ENCODE measurements at places on chromosomes 2 and 18.

DNA sequence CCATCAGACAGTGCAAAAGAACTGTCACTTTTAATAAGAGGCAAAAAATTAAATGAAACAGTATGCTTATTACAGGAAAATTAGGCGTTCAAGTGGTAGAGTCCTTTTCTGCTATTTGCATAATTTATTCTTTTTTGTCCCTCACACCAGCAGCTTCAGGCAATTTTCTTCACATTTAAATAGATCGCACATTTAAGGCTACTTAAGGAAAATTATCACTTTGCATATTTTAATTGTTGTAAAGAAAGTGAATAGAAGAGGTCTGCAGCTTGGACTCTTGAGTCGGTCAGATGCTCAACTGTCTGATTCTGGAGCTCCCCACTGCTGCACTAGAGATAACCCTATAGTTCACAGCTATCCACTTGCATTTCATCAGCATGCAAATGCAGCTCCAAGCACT is 141.3 kb downstream of the FIGN start:
- no peak for DNase-seq

- DNase-seq: no peak
Measured at GRCh38 chr2:238817382-238817781, 30.5 kb upstream of the TWIST2 start.

GRCh38 chr2:148888003-148888501 is 13.0 kb downstream of the KIF5C start:
- DNase-seq: peak; percentile 3

- no peak for DNase-seq
Measured at GRCh38 chr2:20698916-20699613, 32.1 kb downstream of the GDF7 start.

- no peak for DNase-seq
Measured at GRCh38 chr2:137689549-137689948, 274.7 kb upstream of the HNMT start.

- DNase-seq: no peak
Measured at GRCh38 chr2:207632575-207633493, 7.6 kb upstream of the METTL21A start.

- no peak for DNase-seq
Measured at GRCh38 chr2:159177957-159178356, 108.5 kb downstream of the WDSUB1 start.

DNA sequence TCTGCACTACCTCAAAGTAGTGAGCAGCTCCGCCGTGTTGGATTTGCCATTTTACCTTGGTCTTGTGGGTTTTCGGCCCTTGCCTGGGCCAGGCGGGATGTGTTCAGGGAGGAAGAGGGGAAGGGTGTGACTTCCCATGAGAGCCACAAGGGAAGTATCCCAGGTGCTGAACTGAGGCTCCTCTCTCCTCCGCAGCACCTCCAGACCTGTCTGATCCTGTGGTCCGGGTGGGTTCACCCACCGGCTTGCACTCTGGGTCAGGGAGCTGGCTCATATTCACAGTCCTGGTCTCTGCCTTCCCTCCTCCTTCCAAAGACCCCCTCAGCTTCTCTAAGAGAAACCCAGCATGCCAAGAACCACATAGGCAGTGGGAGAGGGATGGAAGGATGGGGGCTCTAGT is 235.8 kb downstream of the SEPTIN10 start:
- no peak for DNase-seq

DNA sequence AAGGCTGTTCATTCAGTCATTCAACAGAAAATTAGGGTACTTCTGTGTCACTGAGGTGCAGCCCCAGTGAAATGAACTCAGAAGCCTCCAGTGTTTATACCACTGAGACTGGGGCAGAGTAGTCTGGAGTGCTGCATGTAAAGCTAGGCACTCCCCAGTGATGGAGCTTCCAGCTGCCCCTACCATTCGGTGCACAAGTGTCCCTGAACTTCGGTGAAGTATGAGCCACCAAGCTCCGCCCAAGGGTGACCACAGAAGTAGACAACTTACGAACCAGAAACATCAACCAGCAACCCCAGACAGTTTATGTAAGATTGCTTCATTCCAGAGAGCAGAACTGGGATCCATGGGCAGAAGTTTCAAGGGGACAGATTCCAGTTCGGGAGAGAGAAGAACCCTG is 70.6 kb upstream of the FOSL2 start:
- no peak for DNase-seq

GRCh38 chr2:134838143-134838620 is at the start of gene ACMSD:
ACMSD (plus strand) TSS chr2:134838616; CDS start chr2:134838683, 67 bp downstream.
- no peak for DNase-seq

GRCh38 chr18:73942081-73942625 is 205.5 kb downstream of the FBXO15 start:
- peak; percentile 98 for DNase-seq

DNA sequence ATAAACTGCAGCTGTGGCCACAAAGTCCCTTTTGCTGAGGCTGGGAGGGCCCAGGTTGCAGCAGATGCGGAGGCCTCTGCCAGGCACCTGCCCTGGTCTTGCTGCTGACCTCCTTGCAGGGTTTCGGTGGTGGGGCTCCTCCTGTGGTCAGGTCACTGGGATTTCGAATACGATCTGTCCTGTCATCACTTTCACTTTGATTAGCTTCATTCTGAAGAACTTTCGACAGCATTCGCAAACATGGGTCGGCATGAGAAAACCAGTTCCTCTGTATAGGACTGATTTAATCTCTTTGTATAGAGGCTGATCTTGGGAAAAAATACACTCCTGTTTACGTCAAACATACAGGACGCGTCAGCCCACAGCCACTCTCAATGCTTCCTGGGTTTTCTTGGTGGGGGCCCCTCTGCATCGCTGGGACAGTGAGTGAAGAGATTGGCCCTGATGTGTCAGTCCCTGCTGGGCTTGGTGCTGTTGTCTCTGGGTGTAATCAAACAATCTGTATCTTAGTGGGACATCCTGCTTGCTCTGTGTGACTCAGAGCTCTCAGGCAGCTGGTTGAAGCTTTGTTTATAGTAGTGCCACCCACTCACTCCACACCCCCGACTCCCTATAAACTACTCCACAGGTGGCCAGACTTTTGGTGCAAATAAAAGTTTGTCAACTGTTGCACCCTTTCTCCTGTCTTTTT is 209.4 kb upstream of the CXCR4 start:
- DNase-seq: peak; percentile 80

GRCh38 chr18:12036201-12036751 is 55.0 kb downstream of the IMPA2 start:
- DNase-seq: no peak

DNA sequence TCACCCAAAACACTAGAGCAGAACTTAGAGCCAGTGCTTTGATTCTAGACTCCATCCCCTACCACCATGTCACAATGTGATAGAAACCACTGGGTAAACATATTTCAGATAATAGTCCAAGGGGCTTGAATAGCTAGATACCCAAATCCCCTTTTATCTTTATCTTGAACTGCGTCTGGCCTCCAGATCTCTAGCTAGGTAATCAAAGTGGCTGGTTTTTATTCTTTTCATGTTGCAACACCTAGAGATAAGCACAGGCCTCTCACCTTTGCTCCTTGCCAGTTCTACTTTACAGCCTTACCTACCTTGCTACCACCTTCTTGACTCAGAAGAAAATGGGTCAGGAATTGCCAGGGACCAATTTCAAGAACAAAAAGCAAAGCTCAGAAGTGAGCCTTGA is 171.2 kb downstream of the C1D start:
- no peak for DNase-seq

- no peak for DNase-seq
Measured at GRCh38 chr18:56289381-56289780, 349.0 kb downstream of the TXNL1 start.

GRCh38 chr2:64586883-64587481 is 62.9 kb downstream of the AFTPH start:
- peak; percentile 59 for DNase-seq

GRCh38 chr2:166293984-166294383 is 81.8 kb downstream of the SCN9A start:
- no peak for DNase-seq

- DNase-seq: no peak
Measured at GRCh38 chr18:2218101-2218500, 353.2 kb downstream of the METTL4 start.

DNA sequence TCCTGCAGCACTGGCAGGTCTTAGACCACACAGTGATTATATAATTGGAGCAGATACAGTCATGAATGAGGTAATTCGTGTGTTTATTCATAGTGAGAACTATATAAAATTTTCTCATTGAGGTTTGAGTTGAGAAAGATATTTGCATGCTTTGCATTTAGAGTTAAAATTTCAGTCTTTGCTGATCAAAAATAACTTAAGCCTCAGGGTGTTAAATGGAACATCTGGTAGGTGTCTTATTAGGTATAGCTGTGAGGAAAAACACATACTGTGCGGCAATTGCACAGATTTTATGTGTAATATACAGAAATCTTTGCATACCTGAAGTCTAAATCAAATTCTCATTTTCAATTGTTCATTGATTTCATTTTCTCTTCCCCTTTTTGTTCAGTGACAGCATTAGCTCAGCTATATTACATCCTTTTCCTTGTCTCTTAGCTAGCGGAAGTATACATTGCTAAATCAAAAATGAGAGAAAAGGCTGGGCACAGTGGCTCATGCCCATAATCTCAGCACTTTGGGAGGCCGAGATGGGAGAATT is 21.2 kb downstream of the GORASP2 start:
- no peak for DNase-seq

GRCh38 chr18:53153281-53153680 is 813.3 kb downstream of the DCC start:
- peak; percentile 76 for DNase-seq

DNA sequence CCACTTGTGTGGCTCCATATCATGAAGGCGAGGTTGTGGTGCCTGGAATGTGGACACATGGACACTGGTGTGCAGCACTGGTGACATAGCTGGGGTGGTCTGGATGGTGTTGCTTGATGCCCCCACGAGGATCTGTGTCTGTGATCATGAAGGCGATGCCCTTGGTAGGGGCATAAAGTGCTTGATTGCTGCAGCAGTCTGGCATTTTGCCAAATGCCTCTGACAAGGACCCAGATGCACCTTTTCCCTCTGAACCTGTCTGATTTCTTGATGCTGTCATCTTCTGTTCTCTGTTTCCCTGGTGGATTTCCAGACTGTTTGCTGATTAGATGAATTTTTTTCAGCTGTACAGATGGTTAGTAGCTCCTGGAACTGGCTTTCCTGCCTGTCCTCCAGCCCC is 752.0 kb upstream of the HS6ST1 start:
- DNase-seq: no peak

DNA sequence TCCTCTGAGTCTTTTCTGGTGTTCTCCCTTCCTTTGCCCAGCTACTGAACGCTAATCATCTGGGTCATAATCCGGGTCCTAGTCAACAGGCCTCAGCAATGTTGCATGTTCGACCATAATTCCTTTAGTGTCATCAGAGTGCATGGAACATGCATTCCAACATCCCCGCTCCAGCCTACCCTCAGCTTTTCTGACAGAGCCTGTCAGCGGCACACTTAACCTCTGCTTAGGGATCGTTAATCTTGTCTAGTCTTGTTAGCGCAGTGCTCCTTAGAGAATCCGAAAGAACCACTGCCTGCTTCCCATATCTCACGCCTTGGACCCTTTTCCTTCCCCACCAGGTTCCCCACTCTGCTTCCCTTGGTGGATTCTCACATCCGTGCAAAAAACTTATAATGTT is 767.9 kb upstream of the ID2 start:
- no peak for DNase-seq

GRCh38 chr2:222352981-222353380 is 54.2 kb upstream of the PAX3 start:
- DNase-seq: no peak
